ENCODE measurements at places on chromosomes 11 and 22. TPM values are rescaled to one million over a fixed set of nuclear protein-coding genes. Genes with fewer than 3 reads are reported as not detected.

DNA sequence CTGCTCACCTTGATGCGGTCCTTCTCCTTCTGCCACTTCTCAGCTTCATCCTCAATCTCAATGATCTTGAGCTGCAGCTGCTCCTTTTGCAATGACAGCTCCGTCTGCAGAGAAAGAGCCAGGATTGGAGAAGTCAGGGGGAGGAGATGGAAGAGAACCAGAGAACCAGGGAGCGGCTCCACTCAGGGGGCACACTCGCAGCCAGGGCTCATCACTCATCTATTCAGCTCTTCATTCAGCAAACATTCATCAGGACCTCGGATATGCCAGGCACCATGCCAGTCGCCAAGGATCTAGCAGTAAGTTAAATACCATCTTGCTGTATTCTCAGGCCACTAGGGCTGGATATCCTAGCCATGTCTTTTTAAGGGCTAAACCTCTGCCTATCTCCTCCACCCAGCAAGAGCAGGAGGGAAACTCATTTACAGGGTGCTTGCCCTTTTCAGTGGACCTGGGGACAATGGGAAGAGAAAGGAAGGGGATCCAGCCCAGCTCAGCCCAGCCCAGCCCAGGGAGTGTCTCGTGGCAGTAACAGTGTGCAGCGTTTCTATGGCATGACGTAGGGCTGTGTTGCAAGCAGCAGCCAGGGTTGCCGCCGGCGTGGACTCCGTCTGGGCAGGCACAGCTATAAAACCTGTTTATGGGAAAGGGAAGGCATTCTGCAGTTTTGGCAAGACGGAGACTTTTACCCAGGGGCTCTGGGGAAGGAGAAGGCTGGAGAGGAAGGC is 9.4 kb downstream of the TRIM29 start:
- no peaks in the 10 kb centered on the region for H3K27me3 ChIP-seq
- H3K36me3 ChIP-seq: no peaks in the 10 kb centered on the region
- H3K4me3 ChIP-seq: no peak overlapping the region
- H3K27ac ChIP-seq: no peak overlapping the region

DNA sequence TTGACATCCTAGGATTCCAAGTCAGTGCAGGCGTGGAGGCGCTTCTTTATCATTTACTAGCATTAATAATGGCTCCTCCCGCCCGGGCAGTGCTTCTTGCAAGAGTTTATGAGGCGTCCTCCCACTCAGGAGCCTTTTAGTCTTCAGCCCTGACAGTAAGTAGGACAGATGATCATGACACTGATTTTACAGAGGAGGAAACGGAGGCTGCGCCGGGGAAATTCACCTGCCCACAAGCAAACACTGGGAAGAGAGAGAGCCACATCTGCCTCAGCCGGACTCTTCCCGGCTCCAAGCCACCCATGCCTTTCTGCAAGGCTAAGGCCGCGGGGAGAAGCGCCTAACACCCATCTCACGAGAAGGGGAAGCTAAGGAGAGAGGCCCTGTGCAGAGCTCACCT is 35.9 kb downstream of the KIAA0930 start:
- H3K4me3 ChIP-seq: no peak overlapping the region
- peaks cover 15% of the 10 kb centered on the region for H3K36me3 ChIP-seq
- H3K27ac ChIP-seq: no peak overlapping the region

DNA sequence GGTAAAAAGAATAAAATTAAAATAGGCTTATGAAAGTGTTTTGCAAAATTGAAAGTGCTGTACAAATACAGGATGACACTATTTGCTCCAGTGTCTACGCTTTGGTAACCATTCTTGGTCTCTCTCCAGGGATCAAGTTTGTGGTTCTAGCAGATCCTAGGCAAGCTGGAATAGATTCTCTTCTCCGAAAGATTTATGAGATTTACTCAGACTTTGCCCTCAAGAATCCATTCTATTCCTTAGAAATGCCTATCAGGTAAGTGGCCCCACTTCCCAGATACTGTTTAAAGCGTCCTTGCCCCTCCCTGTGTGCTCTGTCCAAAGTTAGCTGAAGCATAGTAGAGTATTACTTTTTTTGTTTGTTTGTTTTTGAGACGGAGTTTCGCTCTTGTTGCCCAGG is 3.1 kb downstream of the TRAPPC4 start:
- H3K4me3 ChIP-seq: no peak overlapping the region
- peaks cover 49% of the 10 kb centered on the region for H3K4me1 ChIP-seq
- DNase-seq: no peak

- peaks cover 14% of the 10 kb centered on the region for H3K36me3 ChIP-seq
- DNase-seq: no peak
- no peaks in the 10 kb centered on the region for H3K27me3 ChIP-seq
- no peaks in the 10 kb centered on the region for H3K4me1 ChIP-seq
- no peak overlapping the region for H3K4me3 ChIP-seq
Measured at GRCh38 chr22:38137876-38138687, 27.6 kb upstream of the BAIAP2L2 start.

- no peak overlapping the region for H3K4me3 ChIP-seq
- H3K27ac ChIP-seq: no peak overlapping the region
- DNase-seq: no peak
- H3K36me3 ChIP-seq: no peaks in the 10 kb centered on the region
- H3K4me1 ChIP-seq: peaks cover 3% of the 10 kb centered on the region
Measured at GRCh38 chr11:32309530-32310213, 125.7 kb downstream of the WT1 start.

DNA sequence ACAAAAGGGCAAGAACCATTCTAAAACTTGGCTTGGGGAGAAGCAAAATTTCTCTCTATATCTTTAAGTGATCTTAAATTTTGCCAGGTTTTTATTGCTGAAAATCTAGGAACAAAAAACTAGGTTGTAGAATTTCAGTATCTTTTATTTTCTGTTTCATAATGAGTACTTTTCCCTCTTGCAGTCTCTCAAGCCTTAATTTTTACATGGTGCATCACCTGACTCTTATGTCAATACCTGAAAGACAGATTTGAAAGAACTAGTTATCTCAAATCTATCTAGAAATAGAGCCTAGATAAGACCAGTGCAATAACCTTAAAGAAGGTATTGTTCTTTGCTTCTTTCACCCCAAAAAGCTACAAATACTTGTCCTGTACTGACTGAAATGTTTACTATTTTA is 122.1 kb downstream of the TRIM44 start:
- no peak for DNase-seq
- no peaks in the 10 kb centered on the region for H3K36me3 ChIP-seq
- no peaks in the 10 kb centered on the region for H3K27me3 ChIP-seq
- H3K4me3 ChIP-seq: no peak overlapping the region
- H3K27ac ChIP-seq: no peak overlapping the region
- peaks cover 3% of the 10 kb centered on the region for H3K4me1 ChIP-seq

DNA sequence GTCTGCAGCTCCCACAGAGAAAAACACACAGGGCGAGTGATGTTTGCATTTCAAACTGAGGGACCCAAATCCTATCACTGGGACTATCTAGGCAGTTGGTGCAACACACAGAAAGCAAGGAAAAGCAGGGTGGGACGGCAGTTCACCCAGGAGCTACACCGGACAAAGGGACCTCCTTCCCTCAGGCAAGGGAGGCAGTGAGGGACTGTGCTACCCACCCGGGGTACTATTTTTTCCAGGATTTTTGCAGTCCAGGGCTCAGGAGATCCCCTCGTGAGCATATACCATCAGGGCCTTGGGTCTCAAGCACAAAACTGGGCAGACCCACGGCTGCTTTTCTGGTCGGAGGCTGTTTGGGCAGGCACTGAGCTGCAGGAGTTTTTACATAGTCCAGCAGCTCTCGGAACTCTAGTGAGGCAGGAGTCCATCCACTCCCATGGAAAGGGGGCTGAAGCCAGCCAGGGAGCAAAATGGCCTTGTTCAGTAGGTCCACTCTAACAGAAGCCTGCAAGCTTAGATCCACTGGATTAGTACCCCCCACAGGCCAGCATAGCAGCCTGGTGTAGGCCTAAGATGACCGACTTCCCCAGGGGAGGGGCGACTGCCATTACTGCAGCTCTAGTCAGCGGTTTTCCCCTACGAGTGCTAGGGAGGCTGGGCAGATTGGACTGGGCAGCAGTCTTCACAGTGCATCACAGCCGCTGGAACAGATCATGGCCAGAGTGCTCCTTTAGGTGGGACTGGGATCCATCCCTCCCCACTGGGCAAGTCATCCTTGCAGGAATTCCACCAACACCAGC is 28.2 kb downstream of the CARD18 start:
- H3K36me3 ChIP-seq: no peaks in the 10 kb centered on the region
- no peak for DNase-seq
- H3K27me3 ChIP-seq: no peaks in the 10 kb centered on the region
- no peak overlapping the region for H3K4me3 ChIP-seq
- H3K4me1 ChIP-seq: no peaks in the 10 kb centered on the region

DNA sequence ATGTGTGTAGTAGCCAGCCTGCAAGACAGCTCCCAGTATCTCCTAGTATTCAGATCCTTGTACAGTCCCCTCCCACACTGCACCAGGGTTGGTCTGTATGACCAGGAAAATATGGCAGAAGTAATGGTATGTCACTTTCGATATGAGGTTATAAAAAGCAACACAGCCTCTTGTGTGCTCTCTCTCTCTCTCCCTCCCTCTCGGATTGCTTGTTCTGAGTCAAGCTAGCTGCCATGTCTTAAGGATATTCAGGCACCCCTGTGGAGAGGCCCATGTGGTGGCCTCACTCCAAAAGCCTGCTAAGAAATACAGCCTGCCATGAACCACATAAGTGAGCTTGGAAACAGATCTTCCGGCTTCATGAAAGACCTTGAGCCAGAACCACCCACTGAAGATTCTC is 25.4 kb downstream of the FXYD6 start:
- no peaks in the 10 kb centered on the region for H3K36me3 ChIP-seq
- no peak for DNase-seq
- H3K4me1 ChIP-seq: peaks cover 11% of the 10 kb centered on the region
- H3K27me3 ChIP-seq: no peaks in the 10 kb centered on the region
- peak overlapping the region; percentile 4 for H3K27ac ChIP-seq

GRCh38 chr11:44607987-44608386 is 42.5 kb downstream of the CD82 start:
- DNase-seq: no peak
- H3K4me1 ChIP-seq: no peaks in the 10 kb centered on the region
- no peaks in the 10 kb centered on the region for H3K36me3 ChIP-seq
- H3K27me3 ChIP-seq: no peaks in the 10 kb centered on the region

- H3K4me1 ChIP-seq: peaks cover 9% of the 10 kb centered on the region
- H3K36me3 ChIP-seq: no peaks in the 10 kb centered on the region
- DNase-seq: no peak
Measured at GRCh38 chr22:30602049-30602448, 4.9 kb upstream of the TCN2 start.

DNA sequence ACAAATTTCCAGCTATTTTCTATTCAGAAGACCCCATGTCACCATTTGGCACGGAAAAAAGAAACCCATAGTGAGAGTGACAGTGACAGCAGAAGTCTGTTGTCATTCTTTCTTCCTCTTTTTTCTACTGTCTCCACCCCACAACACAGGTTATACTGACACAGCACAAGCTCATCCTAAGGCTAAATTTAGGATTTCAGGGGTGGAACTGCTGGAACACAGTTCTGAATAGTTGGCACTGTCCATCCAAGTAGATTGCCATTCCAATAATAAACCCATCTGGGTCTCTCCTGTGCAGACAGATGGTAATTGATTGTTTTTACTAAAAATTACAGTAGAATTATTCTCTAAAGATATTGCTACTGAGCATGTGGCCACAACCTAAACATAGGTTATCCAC is 95.2 kb upstream of the C11orf87 start:
- H3K4me1 ChIP-seq: no peaks in the 10 kb centered on the region
- DNase-seq: no peak
- no peaks in the 10 kb centered on the region for H3K36me3 ChIP-seq
- no peaks in the 10 kb centered on the region for H3K27me3 ChIP-seq

- no peak for DNase-seq
- H3K4me1 ChIP-seq: no peaks in the 10 kb centered on the region
- no peak overlapping the region for H3K27ac ChIP-seq
- peaks cover 13% of the 10 kb centered on the region for H3K36me3 ChIP-seq
Measured at GRCh38 chr11:121524233-121524631, 71.5 kb upstream of the SORL1-AS1 start.

DNA sequence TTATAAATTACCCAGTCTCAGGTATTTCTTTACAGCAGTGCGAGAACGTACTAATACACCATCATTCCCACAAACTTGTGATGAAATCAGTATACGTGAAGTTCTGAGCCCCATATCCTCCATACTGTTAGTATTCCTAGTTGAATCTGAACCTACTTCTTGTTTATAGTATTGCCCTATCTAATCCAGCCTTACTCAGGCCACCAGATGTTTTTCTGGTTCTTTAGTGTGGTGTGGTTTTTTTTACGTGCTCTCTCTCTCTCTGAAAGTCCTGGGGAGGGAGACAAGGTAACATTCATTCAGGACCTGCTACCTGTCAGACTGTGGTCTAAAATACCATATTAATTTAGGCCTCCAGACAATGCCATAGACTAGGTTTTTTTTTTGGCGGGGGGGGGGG is 47.6 kb upstream of the TEAD1 start:
- H3K36me3 ChIP-seq: no peaks in the 10 kb centered on the region
- no peaks in the 10 kb centered on the region for H3K27me3 ChIP-seq
- no peaks in the 10 kb centered on the region for H3K4me1 ChIP-seq
- no peak overlapping the region for H3K4me3 ChIP-seq
- no peak for DNase-seq

- H3K4me1 ChIP-seq: no peaks in the 10 kb centered on the region
- no peak overlapping the region for H3K4me3 ChIP-seq
- peaks cover 3% of the 10 kb centered on the region for H3K27me3 ChIP-seq
Measured at GRCh38 chr22:26127126-26127525, 42.1 kb upstream of the SEZ6L start.

DNA sequence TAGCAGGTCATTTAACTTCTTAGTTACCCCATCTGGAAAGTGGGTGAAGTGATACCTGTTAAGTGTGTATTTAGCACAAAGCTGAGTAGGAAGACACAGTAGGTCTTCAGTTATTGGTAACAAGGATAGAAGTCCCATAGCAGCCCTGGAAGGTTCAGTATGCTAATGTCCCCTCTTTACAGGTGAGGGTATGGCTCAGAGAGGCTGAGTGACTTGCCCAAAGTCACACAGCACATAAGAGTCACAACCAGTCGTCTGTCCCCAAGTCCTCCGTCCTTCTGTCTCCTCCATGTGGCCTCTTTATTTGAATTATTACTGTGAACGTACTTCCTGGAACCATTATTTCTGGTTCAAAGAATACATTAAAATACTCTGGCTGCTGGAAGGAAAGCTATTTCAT is 10.5 kb downstream of the ASPHD2 start:
- no peaks in the 10 kb centered on the region for H3K27me3 ChIP-seq
- H3K4me3 ChIP-seq: no peak overlapping the region
- H3K27ac ChIP-seq: no peak overlapping the region
- DNase-seq: no peak
- no peaks in the 10 kb centered on the region for H3K4me1 ChIP-seq

- no peaks in the 10 kb centered on the region for H3K27me3 ChIP-seq
- peaks cover 51% of the 10 kb centered on the region for H3K4me1 ChIP-seq
- no peak overlapping the region for H3K4me3 ChIP-seq
- peak; percentile 21 for DNase-seq
- no peak overlapping the region for H3K27ac ChIP-seq
Measured at GRCh38 chr11:78190871-78191538, 2.3 kb downstream of the USP35 start.

Gene SLC2A11
- 31.2 TPM for total RNA-seq

Gene LMO1
- total RNA-seq: not detected

Gene C11orf86
- total RNA-seq: not detected

Gene CSNK2A3
- 0.72 TPM for total RNA-seq

Gene MMP27
- total RNA-seq: not detected

Gene P2RX3
- 7.1 TPM for total RNA-seq

Gene NAALAD2
- 0.16 TPM for total RNA-seq

Gene GLB1L2
- 1.3 TPM for total RNA-seq

Gene GAL3ST3
- 3.8 TPM for total RNA-seq

Gene ARL2
- total RNA-seq: 103 TPM

Data from heart left ventricle (tissue), 16 donors.